ENCODE measurements at places on chromosomes 3 and 15. TPM values are rescaled to one million over a fixed set of nuclear protein-coding genes. Genes with fewer than 3 reads are reported as not detected.

ROPN1 gene
- polyA plus RNA-seq = not detected

ZNF770 gene
- 25.4 TPM for polyA plus RNA-seq

AHSG gene
- polyA plus RNA-seq = 0.39 TPM

UCN2 gene
- not detected for polyA plus RNA-seq

EFCAB12 gene
- 0.10 TPM for polyA plus RNA-seq

TEX9 gene
- polyA plus RNA-seq = 2.0 TPM

TEX55 gene
- polyA plus RNA-seq = not detected

BBX gene
- polyA plus RNA-seq = 45.1 TPM

TNFAIP8L3 gene
- polyA plus RNA-seq = 1.6 TPM

LYZL4 gene
- polyA plus RNA-seq = not detected

ZDHHC3 gene
- 54.6 TPM for polyA plus RNA-seq

DZIP3 gene
- polyA plus RNA-seq = 23.0 TPM

CDHR4 gene
- polyA plus RNA-seq = not detected

GRAMD1C gene
- polyA plus RNA-seq = 1.5 TPM

GOLGA8K gene
- polyA plus RNA-seq = 0.74 TPM

LRRC31 gene
- not detected for polyA plus RNA-seq

GJD2 gene
- polyA plus RNA-seq = 1.1 TPM

TRH gene
- polyA plus RNA-seq = 0.97 TPM

OR5K2 gene
- polyA plus RNA-seq = 0.21 TPM

CRELD1 gene
- 29.1 TPM for polyA plus RNA-seq

ATP2B2 gene
- polyA plus RNA-seq = 3.8 TPM

HYKK gene
- 1.8 TPM for polyA plus RNA-seq

FAM3D gene
- polyA plus RNA-seq = not detected

TGM5 gene
- 0.21 TPM for polyA plus RNA-seq

ANKUB1 gene
- polyA plus RNA-seq = not detected

MAP2K5 gene
- 21.8 TPM for polyA plus RNA-seq

XIRP1 gene
- 114 TPM for polyA plus RNA-seq

PP2D1 gene
- polyA plus RNA-seq = not detected

WNT5A gene
- 18.8 TPM for polyA plus RNA-seq

SLC22A13 gene
- 0.13 TPM for polyA plus RNA-seq

SLC28A2 gene
- polyA plus RNA-seq = 0.45 TPM

CDCP1 gene
- 0.31 TPM for polyA plus RNA-seq

LRTM1 gene
- polyA plus RNA-seq = 1,405 TPM

ESYT3 gene
- polyA plus RNA-seq = 16.3 TPM

CASR gene
- polyA plus RNA-seq = not detected

ZNF80 gene
- polyA plus RNA-seq = not detected

GOLGA6L4 gene
- polyA plus RNA-seq = 5.8 TPM

C3orf49 gene
- 0.31 TPM for polyA plus RNA-seq

ISG20 gene
- polyA plus RNA-seq = not detected

NEK11 gene
- polyA plus RNA-seq = 7.4 TPM

GOLGA6L10 gene
- polyA plus RNA-seq = 2.8 TPM
